ENCODE measurements at places on chromosomes 6 and 20.

- no peak for ATAC-seq
Observed at GRCh38 chr20:52003415-52003814, 188.2 kb downstream of the ZFP64 start.

DNA sequence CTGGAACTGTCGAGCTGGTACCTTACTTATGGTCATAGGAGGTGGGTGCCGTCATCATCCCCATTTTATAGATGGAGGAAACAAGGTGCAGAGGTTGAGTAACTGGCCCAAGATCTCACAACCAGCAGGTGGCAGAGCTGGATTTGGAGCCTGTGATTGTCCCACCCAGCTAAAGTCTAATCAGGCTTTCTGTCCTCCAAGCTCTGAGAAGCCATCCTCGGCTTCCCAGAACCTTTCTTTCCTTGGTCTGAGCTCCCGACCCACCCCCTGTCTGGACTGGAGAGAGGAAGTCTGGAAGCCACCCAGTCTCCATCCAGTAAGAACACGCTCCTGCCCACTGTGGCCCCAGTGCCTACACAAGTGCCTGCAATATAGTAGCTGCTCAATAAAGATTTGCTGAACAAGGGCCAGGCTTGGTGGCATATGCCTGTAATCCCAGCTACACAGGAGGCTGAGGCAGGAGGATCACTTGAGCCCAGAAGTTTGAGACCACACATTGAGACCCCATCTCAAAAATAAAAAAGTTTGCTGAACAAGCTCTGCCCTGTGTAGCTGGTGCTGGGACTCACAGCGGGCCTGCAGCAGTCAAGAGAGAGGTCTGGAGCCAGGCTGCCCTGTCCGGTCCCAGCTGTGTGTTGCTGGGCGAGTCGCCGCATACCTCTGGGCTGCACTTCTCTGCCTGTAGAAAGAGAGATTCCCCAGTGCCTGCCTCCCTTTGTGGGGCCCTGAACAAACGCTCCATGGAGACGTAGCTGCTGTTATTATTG lies 32.5 kb upstream of the DLGAP4 start:
- ATAC-seq, result no peak

DNA sequence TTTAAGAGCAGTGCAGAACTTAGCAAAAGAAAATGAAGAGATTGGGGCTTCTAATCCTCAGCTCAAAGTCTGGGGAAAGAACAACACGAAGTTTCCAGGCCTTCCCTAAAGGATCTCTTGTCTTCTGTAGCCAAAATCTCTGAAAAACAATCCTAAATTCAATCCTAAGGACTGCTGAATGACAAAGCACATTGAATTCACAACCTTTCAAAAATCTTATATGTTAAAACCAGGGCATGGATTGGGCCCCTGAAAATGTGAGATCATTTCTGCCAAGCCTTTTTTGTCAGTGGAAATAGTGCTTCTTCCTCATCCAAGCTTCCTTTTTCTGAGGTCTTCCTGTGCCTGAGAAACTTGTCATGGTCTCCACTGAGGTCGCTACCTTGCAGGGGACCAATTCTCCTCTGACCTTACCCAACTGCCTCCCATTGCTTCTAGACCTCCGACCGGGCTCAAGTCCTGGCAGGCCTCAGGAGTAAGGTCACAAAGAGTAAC lies 126.2 kb upstream of the ARID1B start:
- no peak for ATAC-seq

- ATAC-seq, result no peak
Observed at GRCh38 chr20:58522666-58523065, 7.5 kb upstream of the APCDD1L start.
